Esophagus squamous epithelium (tissue), 5 donors: ENCODE measurements at places on chromosomes 5 and 9.
A peak's percentile ranks its signal among the peaks of the same experiment; 100 is the strongest.

DNA sequence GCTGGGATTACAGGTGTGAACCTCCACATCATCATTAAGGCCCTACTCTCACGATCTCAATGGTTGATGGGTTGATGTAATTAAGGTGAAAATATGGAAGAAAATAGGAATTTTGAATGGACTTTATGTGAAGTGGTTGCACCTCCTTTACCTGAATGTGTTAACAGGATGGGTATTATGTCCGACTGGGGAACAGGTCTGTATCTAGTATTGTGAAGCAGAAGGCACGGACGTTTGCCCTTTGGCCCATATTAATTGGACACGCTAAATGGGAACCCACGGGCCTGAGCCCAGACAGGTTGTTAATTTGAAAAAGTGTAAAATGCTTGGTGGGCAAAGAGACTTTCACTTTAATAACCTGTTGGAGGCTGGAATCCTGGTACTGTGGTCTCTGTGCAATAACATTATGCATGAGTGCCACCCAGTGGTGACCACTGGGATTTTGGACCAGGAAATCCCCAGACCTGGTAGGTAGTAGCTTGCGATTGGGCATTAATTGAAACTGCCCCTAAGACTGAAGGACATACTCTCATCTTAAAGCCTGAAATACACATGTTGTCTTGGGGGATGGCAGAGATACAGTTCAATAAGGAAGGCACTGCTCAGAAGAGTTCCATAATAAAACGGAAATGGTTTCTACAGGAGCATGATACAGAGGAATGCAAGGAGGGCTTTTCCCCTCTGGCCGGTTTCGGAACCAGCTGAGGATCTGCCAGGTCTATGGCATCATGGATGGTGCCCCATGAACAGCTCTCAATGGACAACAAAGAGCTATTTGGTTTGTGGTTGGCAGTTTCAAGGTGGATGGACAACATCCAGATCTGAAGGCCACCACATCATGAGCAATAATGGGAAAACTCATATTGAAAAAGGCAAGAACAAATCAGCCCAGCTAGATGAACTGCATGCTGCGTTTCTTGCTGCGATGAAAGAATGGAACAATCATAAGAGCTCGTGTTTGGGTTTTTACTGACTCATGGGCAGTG, 26.2 kb upstream of the BICD2 start:
- H3K36me3 ChIP-seq = no peaks in the 10 kb centered on the region
- peak overlapping the region; percentile 62 for H3K27ac ChIP-seq
- H3K4me3 ChIP-seq = peak overlapping the region; percentile 7
- H3K27me3 ChIP-seq = no peaks in the 10 kb centered on the region

DNA sequence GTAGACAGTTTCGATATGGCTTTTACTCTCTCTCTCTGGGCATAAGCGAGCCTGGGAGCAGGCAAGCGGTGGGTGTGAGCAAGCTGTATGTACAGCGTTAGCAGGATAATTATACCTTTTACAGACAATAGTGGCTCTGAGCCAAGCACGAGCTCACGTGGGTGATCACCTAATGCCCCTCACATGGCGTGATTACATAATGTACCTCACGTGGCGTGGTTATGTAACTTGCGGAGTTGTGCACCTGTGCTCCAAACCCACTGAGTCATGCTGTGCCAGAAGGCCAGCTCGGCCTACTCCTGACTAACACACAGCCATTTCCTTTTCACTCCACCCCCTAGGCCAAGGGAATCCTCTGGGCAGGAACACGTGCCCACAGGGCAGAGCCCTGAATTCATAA, 797.2 kb downstream of the EFNA5 start:
- H3K36me3 ChIP-seq = no peaks in the 10 kb centered on the region
- no peak overlapping the region for H3K4me3 ChIP-seq
- no peaks in the 10 kb centered on the region for H3K4me1 ChIP-seq
- no peak for DNase-seq
- no peaks in the 10 kb centered on the region for H3K27me3 ChIP-seq

DNA sequence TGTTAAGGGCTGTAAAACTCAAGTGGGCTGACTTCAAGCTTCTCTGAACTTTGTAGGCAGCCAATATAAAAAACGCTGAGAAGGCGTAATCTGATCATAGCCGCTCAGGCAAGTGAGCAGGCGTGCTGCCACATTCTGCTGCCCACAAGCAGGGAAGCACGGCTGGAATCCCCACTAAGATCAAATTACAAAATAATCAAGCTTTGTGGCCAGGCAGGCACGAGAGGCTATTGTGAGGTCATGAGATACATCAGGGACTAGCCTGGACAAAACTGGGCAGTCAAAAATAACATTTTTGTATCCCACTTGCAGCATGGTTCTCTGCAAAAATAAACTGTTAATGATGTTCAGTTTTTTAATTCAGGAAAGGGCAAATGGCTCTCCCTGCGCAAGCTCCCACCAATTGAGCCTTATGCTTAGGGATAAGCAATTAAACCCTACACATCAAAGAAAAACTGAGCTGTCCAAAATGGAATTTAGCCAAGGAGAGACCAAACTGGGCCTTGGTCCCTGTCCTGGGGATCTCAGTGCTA, 64.0 kb downstream of the POU5F2 start:
- peaks cover 5% of the 10 kb centered on the region for H3K4me1 ChIP-seq
- no peak overlapping the region for H3K27ac ChIP-seq
- no peak for DNase-seq
- no peak overlapping the region for H3K4me3 ChIP-seq
- H3K27me3 ChIP-seq = no peaks in the 10 kb centered on the region
- no peaks in the 10 kb centered on the region for H3K36me3 ChIP-seq

DNA sequence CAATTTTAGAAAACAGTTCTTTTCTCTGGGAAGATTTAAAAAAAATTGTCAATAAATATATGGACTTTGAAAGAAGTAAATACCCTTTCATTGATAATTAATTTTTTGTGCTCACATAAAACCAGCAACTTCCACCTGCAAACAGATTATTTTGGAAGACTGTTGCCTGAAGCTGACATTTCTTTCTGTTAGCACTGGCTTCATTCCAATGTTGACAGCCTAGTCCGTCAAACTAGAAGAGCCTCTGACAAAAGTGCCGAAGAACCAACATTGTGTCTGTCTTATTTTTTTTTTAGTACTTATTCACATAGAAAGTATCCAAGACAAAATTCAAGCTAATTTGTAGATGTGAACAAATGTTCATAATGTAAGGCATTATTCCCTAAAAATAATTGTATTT, 108.6 kb upstream of the TMEM161B start:
- H3K4me1 ChIP-seq = no peaks in the 10 kb centered on the region
- no peak for DNase-seq
- no peak overlapping the region for H3K4me3 ChIP-seq
- H3K27ac ChIP-seq = no peak overlapping the region

GRCh38 chr9:11742471-11742870, 950.7 kb upstream of the TYRP1 start:
- no peaks in the 10 kb centered on the region for H3K4me1 ChIP-seq
- no peak for DNase-seq
- no peak overlapping the region for H3K27ac ChIP-seq
- no peak overlapping the region for H3K4me3 ChIP-seq
- H3K36me3 ChIP-seq = no peaks in the 10 kb centered on the region

DNA sequence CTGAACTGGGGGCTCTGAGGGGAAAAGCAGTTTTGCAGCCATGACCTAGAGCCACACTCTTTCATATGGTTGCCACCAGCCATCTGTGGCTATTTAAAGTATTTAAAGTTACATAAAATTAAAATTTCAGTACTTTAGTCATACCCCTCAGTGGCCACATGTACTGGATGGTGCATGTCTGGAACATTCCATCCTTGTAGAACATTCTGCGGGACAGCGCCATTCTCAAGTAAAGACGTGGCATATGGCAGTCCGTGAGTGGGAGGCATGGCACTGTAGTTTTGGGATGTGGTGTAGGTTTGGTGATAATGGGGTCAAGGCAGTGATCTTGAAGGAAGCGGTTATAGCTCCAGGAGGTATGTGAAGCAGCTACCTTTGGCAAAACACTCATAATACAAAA, 61.4 kb upstream of the NFIL3 start:
- H3K27me3 ChIP-seq = no peaks in the 10 kb centered on the region
- H3K4me1 ChIP-seq = no peaks in the 10 kb centered on the region
- no peak overlapping the region for H3K27ac ChIP-seq
- DNase-seq = no peak
- H3K4me3 ChIP-seq = no peak overlapping the region

DNA sequence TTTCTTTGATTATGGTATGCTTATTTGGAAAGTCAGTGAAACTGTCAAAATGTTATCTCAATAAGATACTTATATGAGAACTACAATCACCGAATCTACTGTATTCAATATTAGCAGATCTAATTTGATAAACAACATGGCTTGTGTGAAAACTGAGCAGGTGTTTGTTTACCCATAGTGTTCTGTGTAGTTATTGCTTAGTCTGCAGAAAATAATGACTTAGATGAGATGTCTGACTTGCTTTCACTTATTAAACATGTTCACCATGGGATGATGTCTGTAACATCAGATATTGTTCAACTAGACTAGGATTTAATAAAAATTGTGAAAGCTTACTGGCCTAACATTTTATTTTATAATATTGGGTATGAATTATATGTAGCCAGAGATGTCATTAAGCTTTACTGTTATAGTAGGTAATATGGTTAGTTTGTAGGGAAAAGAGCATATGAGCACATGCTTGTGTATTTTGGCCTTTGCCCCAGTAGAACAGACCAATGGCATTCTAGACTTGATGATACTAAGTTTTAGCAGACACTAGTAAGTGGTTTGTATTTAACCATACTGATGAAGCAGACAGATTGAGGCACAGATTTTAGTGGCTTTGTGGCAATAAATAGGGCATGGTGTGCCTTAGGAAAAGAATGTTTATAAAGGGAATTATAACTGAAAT, 16.4 kb downstream of the SUB1 start:
- H3K27me3 ChIP-seq = no peaks in the 10 kb centered on the region
- no peak overlapping the region for H3K4me3 ChIP-seq

- no peak overlapping the region for H3K27ac ChIP-seq
- no peaks in the 10 kb centered on the region for H3K36me3 ChIP-seq
- peaks cover 5% of the 10 kb centered on the region for H3K4me1 ChIP-seq
These were observed 184.4 kb upstream of the IER5L start for GRCh38 chr9:129362287-129363000.

DNA sequence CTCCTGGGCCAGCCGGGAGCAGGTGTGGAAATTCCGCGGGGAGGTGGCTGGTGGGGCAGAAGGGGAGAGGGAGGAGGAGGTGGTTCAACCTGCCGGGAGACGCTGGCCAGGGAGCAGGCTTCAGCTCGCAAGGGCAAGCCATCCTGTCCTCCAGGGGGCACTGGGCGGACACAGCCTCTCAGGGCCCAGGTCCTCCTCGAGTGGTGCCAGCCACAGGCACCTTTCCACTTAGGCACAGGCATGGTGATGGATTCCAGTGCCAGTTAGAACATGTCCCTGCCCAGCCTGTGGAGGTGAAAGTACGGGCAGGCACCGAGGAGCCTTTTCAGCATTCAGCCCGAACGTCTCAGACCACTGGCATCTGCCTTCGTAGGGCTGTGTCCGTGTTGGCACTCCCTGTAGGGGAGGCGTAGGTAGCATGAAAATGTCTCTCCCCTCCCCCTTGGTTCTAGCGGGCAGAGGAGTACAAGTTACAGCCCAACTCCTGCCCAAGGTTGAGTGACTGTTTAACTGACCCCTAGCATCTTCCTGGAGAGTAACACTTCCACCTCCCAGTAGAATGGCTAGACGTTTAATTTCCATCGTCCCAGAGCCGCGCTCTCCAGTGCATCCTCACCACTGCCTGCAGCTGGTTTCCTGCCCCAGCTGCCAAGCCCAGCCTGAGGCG, 48.9 kb downstream of the DAB2IP start:
- no peak for DNase-seq
- H3K4me1 ChIP-seq = peaks cover 46% of the 10 kb centered on the region
- no peaks in the 10 kb centered on the region for H3K36me3 ChIP-seq
- peak overlapping the region; percentile 96 for H3K27ac ChIP-seq

DNA sequence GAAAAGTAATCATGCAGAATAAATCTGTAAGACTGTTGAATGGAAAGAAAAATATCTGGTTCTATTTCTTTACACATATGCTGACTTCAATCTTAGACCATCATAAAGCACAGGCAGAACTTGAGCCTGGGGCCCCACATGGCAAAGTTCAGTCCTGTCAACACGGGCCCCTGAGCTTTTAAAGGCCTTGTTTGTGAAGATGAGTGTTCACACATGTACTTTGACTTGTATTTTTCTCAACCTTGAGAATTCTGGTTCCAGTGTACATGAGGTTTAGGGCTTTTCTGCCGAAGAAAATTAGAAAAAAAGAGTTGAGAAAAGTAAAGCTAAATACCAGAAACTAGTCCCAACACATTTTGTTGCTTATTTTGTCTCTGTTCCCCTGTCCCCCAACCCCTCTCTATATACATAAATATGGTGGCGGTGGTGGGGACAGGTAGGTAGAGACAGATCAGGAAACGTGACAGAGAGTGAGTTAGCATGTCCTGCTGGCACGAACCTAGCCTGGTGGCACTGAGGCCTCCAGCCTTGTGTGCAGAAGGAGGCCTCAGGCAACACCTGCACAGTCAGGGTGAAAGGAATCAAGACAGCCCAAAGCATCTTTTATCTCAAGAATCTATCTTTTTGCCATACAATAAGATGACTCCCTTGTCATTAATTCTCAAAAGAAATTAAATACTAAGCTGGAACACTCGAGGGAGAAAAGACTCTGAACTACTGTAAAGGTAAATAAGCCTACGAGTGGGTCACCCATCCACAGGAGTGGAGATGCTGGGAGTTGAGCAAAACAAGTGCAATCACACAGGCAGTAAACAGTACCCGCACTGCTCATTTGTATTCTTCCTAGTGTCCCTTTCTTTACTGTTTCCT, 22.9 kb downstream of the LIFR start:
- H3K36me3 ChIP-seq = no peaks in the 10 kb centered on the region
- H3K4me1 ChIP-seq = no peaks in the 10 kb centered on the region
- no peaks in the 10 kb centered on the region for H3K27me3 ChIP-seq
- no peak overlapping the region for H3K27ac ChIP-seq
- DNase-seq = no peak

DNA sequence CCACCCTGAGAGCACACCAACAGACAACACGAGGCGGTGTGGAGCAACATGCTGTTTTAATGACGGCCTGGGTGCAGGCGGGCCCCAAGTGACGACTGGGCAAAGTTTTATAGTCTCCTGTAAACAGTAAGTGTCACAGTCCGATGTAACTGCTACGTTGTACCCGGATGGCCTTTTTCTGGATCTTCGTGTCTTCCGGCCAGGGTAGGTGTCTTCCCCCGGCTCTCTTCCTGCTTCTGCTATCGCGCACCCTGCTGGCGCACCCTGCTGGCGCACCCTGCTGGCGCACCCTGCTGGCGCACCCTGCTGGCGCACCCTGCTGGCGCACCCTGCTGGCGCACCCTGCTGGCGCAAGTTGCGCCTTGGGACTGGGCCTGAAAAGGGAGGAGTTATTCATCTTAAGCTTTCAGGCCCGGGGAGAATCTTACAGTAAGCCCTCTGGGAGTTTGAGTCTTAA, 143.0 kb upstream of the TARS1 start:
- no peak overlapping the region for H3K4me3 ChIP-seq
- no peak overlapping the region for H3K27ac ChIP-seq
- no peaks in the 10 kb centered on the region for H3K27me3 ChIP-seq
- no peak for DNase-seq

DNA sequence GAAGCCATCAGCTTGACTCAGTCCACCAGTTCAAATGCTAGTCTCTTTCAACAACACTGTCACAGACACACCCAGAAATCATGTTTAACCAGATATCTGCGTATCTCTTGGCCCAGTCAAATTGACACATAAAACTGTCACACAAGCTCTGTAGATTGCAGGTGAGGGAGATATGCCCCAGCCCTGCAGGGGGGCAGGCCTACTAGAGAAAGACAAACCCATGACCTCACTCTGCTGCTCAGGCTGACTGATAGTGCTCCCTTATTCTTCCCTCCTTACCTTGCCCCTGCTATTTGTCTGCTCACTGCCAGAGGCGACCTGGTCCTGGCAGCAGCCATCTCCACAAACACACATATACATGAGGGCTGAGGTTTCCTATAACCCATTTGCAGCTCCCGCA, 351.3 kb downstream of the DRD1 start:
- H3K36me3 ChIP-seq = no peaks in the 10 kb centered on the region
- no peaks in the 10 kb centered on the region for H3K27me3 ChIP-seq
- H3K4me1 ChIP-seq = no peaks in the 10 kb centered on the region
- no peak for DNase-seq
- H3K27ac ChIP-seq = no peak overlapping the region
